Activated CD4-positive, alpha-beta T cell treated with anti-CD3 and anti-CD28 coated beads, Interleukin-2, amount 50 U/mL, for 24 hours (primary cell): ENCODE measurements at places on chromosomes 7 and 10.
A peak's percentile ranks its signal among the peaks of the same experiment; 100 is the strongest.

- DNase-seq = no peak
These were observed 89.3 kb downstream of the BEND7 start for GRCh38 chr10:13439313-13440184.

DNA sequence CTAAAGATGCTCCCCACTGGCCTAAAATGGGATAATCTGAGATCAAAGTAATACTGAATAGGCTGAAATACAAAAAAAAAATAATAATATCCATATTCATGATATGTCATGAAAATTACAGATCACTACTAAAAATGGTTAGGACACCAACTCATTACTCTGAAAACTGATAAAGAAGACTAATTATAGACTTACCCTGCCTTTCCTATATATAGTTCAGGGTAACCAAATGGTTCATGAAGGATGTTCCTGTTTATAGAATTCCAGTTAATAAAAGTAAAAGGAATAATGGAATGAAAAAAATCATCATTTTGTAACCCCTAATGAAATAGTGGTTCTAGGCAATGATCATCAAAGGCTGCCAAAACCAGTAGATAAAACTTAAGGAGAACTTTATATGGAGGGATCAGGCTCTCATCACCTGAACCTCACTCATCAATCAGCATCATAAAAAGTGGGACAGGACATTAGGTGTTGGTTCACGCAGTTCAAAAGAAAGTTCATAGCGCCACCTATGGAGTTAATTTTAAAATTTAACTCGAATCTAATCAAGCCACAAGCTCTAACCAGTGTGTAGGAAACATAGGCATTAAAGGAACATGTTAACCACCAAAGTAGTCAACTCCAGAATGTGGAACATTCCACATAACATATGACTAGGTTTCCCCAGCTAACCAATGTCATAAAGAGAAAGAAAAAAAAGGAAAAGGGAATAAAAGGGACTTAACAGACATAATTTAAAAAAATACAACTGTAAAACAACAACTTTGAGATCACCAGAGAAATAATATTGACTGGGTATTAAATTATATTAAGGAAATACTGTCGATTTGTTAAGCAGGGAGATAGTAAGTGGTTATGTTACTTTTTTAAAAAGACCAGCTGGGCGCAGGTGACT is 35.7 kb downstream of the P4HA1 start:
- DNase-seq = no peak

- peak; percentile 72 for DNase-seq
These were observed 3.6 kb downstream of the HOXA13 start for GRCh38 chr7:27196287-27196767.

DNA sequence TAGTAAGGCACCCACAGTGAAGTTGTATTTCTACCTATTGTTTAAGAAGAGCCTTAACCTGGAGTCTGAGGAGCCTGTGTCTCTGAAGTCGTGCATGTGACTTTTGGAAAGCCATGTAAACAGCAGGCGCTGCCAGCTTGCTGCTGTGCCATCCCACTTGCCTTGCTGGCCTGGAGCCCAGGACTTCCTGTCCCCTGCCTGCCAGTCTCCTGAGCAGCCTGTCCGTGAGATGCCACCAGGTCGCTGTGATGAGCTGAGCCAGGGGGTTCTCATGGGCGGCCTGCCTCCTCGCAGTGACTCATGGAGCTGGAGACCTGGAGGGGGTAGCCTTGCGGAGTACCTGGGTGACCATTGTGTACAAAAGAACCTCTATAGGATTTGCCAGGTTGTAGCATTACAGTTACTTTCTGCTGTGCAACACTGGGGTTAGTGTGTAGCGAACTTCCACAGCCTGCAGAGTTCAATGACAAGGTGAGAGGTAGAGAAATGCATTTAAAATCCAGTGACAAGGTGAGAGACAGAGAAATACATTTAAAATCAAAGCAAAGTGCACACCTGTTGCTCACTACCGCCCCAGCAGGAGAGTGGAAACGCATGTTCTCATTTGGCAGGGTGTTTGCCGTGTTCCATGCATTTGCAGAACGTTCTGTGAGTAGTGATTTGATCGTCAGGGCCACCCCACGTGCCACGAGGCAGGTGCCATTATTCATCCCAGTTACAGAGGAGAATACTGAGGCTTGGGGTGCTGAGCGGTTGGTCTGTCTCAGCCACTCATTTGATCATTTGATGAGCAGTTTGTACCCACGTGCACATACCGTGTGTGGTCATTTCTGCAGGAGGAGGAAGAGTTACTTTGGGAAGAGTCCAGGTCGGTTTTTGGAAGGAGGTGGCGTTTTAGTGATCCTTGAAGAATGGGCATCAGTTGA is 36.6 kb upstream of the BHLHA15 start:
- no peak for DNase-seq

- no peak for DNase-seq
These were observed 164.4 kb downstream of the ZNF365 start for GRCh38 chr10:62538606-62539005.
